ENCODE measurements at places on chromosomes 11 and 22.

- peak; percentile 29 for DNase-seq
Observed at GRCh38 chr22:23402275-23403151, 177.6 kb downstream of the IGLL1 start.

DNA sequence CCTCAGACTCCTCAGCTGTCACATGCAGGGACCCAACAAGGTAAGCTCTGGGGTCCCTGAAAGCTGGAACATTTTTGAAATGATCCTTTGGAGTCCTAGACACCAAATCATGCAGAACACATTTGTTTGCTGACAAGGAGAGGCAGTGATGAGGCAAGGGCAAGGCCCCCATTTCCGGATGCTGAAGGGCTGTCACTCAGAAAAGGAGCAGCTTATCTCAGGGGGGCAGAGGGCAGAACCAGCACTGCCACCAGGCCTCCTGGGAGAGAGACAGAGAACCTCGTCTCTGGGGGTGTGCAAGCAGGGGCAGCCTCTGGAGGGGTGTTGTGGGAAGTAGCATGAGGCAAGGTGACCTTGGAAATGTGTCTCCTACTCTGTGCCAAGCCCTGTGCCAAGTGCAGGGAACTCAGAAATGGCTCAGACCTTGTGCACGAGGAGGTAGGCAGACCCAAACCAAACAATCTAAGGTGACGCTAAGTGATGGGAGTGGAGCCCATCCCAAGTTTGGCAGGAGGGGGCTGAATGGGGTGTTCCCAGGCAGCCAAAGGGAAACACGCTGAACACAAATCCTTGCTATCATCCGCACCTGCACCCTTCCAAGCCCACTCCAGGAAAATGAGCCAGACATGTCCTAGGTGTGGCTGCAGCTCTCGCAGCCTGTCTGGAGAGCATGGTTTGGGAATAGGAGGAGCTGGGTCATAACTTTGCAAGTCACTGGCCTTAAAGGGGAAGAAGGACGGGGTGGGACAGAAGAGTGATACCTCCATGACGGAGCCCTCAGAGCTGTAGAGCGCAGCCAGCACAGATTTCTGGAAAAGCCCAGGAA is 94.2 kb downstream of the PDE2A start:
- no peak for DNase-seq

DNA sequence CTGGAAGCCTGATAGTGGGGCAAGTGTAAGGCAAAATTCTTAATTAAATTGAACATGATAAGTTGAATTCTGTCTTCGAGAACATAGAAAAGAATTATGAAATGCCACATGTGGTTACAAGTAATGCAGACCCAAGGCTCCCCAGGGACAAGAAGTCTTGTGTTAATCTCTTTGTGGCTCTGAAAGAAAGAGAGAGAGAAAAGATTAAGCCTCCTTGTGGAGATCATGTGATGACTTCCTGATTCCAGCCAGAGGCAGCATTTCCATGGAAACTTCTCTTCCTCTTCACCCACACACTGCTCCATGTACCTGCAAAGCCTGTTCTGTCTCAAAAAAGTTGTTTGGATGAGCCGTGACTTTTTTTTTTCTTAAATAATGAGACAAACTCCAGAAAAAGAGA is 1.9 kb upstream of the TYR start:
- no peak for DNase-seq

DNA sequence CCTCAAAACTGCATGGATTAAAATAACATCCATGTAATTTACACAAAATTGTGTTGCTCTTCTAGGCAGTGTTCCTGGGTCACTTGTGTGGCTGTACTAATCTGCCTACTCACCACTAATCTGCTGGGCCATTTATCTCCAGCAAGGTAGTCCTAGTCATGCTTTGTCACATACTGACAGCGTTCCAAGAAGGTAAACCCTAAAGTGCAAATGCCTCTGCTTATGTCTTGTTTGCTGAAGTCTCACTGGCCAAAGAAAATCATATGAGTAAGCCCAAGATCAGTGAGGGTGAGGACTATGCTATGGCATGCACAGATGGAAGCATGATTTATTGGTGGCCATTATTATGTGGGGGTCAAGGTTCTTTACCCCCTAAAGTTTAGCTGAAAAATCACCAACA is 630.2 kb upstream of the LUZP2 start:
- no peak for DNase-seq

- DNase-seq, result peak; percentile 62
Observed at GRCh38 chr11:2940147-2940920, 11.1 kb upstream of the PHLDA2 start.

GRCh38 chr22:49521787-49522224 is 305.9 kb downstream of the BRD1 start:
- DNase-seq, result no peak

GRCh38 chr11:128417607-128418324 is 169.6 kb downstream of the ETS1 start:
- DNase-seq, result no peak

DNA sequence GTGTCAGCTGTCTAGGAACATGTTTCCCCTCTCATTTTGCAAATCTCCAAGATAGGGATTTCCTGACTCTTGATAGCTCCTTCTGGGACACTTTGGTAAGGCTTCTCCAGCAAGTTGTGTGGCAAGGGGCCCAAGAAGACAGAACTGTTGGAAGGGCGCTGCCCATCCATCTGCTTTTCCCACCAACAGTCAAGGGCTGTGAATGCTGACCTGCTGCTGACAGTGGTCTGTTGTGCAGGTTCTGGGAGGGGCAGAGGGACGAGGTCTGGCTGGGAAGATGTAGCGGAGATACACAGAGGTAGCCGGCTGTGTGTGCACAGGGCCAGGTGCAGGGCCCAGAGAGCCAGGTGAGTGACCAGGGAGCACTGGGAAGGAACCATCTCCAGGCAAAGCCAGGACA is 12.2 kb downstream of the BCR start:
- DNase-seq, result no peak

DNA sequence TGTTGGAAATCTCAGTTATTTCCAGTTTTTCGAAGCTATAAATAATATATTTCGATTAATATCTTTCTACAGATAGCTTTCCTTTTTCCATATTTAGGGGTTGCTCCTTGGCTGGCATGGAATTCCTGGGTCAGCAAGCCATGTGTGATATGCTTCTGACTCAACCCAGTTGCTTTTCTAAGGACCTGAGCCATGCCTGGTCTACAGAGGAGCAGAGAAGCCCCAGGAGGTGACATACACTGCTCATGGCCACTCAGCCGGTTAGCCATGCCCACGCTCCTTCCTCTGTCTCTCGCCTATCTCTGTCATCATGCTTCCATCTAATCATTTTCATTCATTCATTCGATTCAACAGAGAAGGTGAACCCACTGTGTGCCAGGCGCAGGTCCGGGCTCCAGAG is 23.2 kb upstream of the PDGFB start:
- DNase-seq, result no peak

DNA sequence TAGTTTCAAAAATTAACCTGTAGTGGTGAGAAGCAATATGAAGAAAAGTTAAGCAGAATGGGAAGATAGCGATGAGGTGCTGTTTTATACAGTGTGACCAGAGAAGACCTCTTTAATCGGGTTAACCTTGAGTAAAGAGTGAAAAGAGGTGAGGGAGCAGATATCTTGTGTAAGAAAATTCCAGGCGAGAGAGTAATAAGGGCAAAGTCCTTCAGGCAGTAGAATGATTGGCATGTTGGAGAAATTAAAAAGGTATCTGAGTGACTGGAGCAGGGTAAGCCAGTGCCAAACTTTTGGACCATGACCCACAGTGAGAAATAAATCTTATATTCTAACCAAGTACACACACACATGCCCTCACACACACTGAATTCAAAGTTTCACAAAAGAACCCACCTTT is 374.7 kb upstream of the LARGE1 start:
- DNase-seq, result no peak
